ENCODE measurements at places on chromosomes 13 and 19.

DNA sequence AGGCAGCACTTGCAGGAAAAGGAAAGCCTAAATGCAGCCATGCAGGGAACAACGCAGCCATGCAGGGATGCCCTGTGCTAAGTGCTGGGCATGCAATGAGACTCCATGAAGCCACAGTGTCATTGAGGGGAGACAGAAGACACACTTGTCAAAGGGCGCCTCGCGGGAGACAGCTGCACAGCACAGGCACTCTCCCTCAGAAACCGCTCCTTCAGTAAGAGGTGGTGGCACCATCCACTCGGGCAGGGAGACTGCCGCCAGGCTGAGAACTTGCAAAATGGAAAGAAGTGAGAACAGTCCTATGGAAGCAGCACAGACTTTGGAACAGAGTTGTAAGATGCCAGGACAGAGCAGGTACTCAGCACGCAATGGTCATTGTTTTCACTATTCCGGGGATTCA, 51.1 kb downstream of the GGACT start:
- no peak for DNase-seq

- DNase-seq: no peak
These were observed 525.0 kb upstream of the SLITRK6 start for GRCh38 chr13:86324191-86324590.

GRCh38 chr19:46392252-46392801, 21.0 kb downstream of the CCDC8 start:
- DNase-seq: no peak

DNA sequence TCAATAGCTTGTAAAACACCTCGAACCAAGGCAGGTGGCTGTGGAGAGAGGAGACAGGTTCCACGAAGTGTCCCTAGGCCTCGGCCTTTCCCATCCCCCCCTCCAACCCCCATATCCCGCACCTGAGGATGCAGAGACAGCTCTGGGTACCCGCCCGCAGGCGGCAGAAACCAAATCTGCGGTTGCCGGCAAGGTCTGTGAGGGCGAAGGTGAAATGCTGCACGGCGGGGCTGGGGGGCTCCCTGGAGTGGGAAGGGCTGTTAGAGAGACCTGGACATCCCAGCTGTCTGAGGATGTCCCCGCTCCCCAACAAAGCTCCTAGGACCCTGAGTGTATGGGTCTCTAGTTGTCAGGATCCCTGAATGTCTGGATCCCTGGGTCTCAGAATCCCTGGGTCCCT, 2.8 kb downstream of the DENND1C start:
- no peak for DNase-seq

DNA sequence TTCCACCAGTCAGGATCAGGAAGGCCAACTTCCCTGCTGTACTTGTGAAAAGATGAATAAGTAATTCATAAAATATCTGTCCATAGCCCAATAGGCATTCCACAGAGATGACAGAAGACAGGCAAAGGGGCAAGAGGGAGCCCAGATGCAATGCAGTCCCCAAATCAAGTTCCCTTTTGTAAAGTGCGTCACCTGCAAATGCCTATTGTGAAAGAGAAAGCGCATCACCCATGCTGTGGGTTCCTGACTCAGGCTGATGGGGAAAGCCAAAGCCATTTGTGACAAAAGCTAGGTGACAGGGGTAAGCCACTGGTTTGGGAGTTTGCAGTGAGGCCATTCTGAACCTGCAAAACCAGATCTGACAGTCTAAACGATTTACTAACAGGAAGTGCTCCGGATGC, 157.5 kb upstream of the ZNF536 start:
- peak; percentile 40 for DNase-seq

- DNase-seq: no peak
These were observed 731 bp downstream of the ZNF558 start for GRCh38 chr19:8831373-8831772.

GRCh38 chr19:19185853-19186740, 5.9 kb downstream of the BORCS8 start:
- peak; percentile 72 for DNase-seq

GRCh38 chr19:54084410-54084809, 3.2 kb upstream of the TARM1 start:
- DNase-seq: no peak

- DNase-seq: no peak
These were observed 830 bp downstream of the MICOS13 start for GRCh38 chr19:5679289-5680083.

DNA sequence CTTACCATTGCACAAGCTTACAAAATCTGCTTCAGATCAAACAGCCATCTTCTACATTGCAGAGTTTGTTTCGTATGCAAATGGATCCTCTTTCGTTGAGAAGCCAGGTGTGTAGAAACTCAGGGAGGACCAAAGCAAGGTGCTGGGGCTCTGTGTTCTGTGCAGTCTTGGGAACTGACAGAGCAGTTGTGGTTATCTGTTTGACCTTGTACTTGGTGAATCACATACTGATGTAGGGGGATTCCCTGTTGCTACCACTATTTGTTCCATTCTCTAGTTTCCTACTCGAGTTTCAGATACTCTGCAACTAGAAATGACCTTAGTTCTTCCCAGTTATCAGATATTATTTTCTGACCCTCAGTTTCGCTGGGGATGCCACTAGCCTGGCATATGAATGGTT, 95.2 kb upstream of the CLDN10 start:
- peak; percentile 91 for DNase-seq

DNA sequence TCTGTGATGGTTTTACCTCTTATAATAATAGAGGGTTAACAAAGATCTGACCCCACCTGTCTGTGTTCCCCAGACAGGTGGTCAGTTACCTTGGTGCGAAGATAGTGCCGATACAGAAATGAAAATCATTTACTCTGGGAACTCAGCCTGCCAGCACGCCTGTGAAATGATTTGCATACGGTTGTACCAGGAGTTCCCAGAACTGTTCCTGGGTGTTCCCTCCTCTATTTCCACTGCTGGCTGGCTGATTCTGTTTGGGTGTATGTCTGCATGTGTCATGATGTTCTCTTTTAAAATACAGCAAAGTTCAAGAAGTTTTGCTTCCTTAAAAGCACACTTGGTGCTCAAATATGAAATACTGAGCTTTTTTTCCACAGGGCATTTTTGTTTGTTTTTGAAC, 527.1 kb downstream of the FGF9 start:
- DNase-seq: no peak

- peak; percentile 34 for DNase-seq
These were observed 168.5 kb upstream of the FREM2 start for GRCh38 chr13:38518328-38518727.

GRCh38 chr19:16417660-16418596, 53.8 kb downstream of the EPS15L1 start:
- DNase-seq: peak; percentile 76

DNA sequence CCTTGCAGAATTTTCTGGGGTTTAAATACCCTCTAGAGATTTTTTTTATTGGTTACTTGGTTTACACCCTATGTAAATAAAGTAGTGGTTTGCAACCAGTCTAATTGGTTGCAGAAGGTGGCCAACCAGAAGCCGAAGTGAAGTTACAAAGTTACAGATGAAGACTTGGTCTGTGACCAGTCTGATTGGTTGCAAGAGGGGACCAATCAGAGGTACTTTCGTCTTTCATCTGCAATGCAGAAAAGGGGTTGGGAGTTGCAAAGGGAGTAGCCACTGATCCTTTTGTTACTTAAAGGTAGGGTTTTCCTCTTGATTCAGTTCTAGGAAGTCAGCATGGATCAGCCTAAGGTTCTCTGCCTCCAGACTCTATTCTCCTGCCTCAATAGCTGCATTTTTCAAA, 48.8 kb upstream of the CHST8 start:
- no peak for DNase-seq

- DNase-seq: peak; percentile 27
These were observed 113.8 kb downstream of the TBC1D4 start for GRCh38 chr13:75368167-75368566.

DNA sequence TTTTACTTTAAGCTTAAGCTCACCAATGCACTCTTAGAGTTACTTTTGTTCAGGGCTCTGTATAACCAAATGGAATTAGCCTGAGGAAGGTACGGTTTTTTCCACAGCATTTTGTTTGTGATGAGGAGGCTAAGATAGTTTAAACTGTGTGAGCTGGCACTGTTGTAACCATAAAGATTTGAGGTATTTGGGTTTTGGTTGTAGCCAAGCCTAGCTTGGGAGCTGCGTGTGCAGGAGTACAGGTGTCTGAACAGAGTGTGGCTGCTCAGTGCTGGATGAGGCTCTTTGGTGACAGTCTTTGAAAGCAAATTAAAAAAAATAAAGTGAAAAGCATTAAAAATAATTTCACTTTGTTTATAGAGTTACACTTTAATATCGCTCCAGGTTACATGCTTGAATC, 56.0 kb downstream of the ARHGEF7 start:
- DNase-seq: no peak

- DNase-seq: peak; percentile 37
These were observed 9.0 kb downstream of the CAPN12 start for GRCh38 chr19:38735257-38735686.

DNA sequence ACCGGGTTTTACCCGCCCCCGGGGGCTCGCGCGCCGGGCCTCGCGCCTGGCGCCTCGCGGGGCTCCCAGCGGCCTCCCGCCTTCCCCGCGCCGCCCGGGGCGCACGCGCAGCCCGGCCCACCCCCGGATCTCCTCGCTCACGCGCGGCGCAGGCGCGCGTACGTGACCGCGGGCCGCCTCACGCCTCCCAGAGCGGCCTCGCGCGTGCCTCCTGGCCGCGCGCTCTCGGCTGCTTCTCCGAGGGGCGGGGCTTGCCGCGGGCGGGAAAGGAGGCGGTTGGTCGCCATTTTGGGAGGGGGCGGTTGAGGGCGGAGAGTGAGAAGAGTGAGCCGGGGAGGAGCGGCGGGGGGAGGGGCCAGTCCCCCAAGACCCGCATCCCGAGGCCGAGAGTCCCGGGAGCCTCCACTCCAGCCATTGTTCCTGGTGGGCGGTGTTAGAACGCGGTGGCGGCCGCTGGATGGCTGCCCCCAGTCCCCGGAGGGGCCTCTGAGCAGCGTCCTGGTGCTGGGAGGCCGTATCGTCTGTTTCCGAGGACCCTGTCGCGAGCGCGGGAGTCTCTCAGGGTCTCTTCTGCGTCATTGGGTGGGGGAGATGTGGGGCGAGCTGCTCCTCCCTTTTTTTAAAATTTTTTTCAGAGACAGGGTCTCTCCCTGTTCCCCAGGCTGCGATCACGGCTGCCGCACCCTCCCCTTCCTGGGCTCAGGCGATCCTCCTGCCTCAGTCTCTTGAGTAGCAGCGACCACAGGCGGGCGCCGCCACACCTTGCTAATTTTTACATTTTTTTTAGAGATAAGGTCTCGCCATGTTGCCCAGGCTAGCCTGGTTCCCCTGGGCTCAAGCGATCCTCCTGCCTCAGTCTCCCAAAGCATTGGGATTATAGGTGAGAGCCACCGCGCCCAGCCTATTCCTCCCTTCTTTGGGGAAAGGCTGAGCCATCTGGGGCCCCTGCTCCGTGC, at the start of gene ZNF541:
Gene ZNF541, minus strand, starts transcription at position 78 of the 956 bp plus-strand sequence. CDS start 17,292 bp downstream, outside the sequence.
- no peak for DNase-seq

- no peak for DNase-seq
These were observed 22.0 kb downstream of the MPND start for GRCh38 chr19:4365341-4365740.

DNA sequence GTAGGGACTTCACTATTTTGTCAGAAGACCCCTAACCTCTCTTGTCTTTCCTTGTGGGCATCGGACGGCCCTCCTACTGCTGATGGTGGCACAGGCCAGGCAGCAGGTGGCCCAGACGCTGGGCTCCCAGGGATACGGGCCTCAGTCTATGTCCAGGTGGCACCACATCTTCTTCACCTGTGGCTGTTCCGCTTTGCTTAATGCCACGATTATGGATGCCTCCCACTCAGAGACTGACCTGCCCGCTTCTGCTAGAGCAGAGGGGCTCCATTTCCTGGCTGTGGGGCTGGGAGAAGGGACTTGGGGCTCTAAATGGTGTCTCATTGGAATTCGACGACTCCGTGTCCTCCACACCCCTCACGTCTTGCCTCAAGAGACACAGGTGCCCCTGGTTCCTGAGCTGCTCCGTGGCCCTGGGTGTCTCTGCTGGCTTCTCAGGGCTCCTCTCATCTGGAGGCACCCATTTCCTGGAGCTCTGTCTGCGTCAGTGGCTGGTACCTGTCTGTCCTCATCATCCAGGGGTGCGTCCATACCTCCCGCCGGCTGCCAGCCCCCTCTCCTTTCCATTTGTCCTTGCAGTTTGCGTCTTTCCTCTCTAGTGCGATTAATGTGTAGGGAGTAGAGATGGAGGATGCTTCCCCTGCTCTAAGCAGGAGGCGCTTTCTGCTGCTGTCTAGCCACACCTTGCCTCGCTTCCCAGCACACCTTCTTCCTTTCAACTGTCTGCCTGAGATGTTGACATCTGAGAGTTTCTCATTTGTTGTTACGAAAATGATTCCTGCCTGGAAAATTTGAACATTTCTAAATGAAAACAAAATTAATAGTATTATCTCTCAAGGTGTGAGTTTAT, 63.4 kb downstream of the TEX29 start:
- no peak for DNase-seq

DNA sequence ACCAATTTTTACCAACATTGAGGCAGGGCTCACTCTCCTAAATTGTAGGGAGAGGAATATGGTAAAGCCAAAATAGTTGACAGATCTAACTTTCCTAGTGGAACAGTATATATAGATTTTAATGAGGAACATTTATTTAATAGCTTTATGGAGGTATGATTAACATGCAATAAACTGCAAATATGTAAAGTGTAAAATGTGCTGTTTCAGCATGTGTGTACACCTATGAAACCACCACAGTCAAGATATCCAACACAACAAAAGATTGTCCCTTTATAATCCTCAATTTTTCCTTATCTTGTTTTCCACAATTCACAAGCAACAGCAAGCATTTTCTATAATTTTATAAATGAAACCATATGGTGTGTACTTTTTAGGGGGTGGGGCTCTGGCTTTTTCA, 4.1 kb upstream of the TRAPPC2B start:
- DNase-seq: no peak

GRCh38 chr19:28984315-28984714, 228.6 kb downstream of the UQCRFS1 start:
- DNase-seq: no peak

DNA sequence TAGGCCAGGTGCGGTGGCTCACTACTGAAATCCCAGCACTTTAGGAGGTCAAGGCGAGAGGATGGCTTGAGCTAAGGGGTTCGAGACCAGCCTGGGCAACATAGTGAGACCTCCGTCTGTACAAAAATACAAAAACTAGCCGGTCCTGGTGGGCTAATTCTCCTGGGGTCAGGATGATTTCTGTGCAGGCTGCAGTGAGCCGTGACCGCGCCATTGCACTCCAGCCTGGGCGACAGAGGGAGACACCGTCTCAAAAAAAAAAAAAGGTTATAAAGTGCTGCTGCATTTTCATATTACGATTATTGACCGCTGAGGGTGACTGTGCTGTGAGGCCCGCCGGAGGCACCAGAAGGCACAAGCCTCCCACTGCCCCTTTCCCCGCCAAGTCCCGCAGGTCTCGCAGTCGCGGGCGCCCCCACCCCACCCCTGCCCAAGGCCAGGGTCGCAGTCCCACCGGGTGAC, 477 bp upstream of the PLEKHF1 start:
- DNase-seq: no peak

Data from GM12865 (cell line).